ELF-1 (cell line): ENCODE measurements at places on chromosomes 5 and 9.

- no peak for DNase-seq
Measured at GRCh38 chr9:14214065-14214684, 99.8 kb downstream of the NFIB start.

DNA sequence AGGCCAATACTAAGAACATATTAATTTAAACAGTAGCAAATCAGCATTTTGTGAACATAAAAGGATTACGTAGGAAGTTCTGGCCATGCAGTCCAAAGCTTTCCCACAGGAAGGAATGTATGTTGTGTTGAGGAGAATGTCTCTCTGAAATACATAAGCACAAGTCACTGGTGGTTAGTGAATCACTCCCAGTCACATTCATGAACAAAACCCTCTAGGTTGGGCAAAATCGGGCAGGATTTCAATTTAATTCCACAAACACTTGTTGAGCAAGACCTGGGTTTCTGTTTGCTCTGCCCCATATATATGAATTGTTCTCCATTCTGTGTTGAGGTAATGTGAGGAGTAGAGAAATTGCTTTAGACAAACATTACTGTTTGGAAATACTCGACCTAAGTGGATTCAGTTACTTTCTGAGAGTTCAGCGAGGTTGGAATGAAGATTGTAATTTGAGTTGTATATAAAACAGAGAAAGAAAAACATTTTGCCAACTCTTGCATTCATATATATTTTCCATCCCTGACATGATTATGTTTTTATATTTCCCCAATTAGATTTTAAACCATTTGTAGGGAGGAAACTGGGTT lies 127.6 kb upstream of the RPS23 start:
- no peak for DNase-seq

GRCh38 chr5:122921826-122922225 lies 76.4 kb downstream of the SNX24 start:
- no peak for DNase-seq

GRCh38 chr5:56100439-56101176 lies 105.8 kb upstream of the IL6ST start:
- no peak for DNase-seq

DNA sequence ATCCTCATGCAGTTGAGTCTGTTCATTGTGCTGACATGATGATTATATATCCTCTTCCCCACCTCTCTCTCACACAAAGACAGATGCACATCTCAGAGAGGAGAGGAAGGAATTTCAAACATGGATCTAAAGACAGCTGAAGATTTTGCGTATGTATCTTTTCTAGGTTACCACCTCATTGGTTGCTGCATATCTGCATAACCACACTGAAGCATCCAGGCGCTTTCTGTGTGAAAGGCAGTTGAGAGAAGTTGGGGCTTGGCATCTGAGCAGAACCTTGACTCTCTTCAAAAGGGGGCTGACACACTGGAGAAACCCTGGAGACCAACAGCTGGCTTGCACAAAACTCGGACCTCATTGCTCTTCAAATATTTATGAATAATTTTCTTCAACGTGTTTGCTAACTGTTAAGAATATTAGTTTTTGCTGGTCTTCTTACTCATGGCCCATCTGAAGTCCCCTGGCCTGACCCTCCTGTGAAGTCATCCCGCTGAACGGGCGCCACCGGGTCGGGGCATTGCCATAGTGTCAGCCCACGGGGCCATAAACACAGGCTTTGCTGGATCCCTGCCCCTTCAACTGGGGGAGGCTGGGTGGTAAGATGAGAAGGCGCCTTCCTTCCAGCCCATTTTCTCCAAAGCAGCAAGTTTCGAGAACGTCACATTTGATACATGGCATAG lies 593.2 kb upstream of the CLINT1 start:
- DNase-seq: no peak

GRCh38 chr9:33158843-33159776 lies 8.0 kb downstream of the B4GALT1 start:
- DNase-seq: peak; percentile 33

DNA sequence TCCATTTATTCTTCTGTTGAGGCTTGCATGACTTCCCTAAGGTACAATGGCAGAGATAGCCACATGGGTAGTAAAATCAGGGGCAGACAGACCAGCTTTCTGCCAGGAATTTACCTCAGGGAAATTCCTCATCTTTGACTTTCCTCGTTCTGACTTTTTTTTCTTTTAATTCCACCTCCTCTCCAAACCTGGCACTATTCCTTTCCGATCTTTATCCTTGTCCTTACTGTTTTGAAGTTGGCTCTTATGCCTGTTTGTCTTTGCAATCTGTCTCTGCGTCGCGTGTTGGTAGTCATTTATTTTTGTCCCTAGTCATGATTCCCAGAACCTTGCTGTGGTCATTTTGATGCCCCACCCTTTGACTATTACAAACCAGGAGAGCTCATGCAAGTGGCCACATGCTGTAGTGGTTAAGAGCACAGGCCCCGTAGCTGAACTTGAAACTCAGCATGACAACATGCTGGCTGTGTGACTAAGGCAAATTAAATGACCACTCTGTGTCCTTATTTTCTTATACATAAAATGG lies 19.0 kb downstream of the TMC1 start:
- peak; percentile 27 for DNase-seq

- DNase-seq: peak; percentile 58
Measured at GRCh38 chr9:4073371-4073770, 226.5 kb downstream of the GLIS3 start.

DNA sequence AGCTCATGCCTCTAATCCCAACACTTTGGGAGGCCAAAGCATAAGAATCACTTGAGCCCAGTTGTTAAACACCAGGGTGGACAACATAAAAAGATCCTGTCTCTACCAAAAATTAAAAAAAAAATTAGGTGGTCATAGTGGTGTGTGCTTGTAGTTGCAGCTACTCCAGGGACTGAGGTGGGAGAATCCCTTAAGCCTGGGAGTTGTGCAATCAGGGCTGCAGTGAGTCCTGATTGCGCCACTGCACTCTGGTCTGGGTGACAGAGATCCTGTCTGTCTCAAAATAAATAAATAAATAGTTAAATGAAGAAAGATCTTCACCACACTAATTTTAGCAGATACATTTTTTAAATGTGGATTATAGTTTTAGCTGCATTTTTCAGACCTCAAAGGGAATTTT lies 433.2 kb downstream of the MAT2B start:
- no peak for DNase-seq
